ENCODE measurements at places on chromosomes 1 and 21. TPM values are rescaled to one million over a fixed set of nuclear protein-coding genes. Genes with fewer than 3 reads are reported as not detected.
A peak's percentile ranks its signal among the peaks of the same experiment; 100 is the strongest.

CDK11B gene
- 44.5 TPM for polyA plus RNA-seq

- DNase-seq: no peak
Observed at GRCh38 chr1:1954831-1955441, 35.9 kb upstream of the TMEM52 start.

GJB3 gene
- 2.1 TPM for polyA plus RNA-seq

HTR1D gene
- polyA plus RNA-seq: 0.05 TPM

PTGER3 gene
- 16.0 TPM for polyA plus RNA-seq

DNA sequence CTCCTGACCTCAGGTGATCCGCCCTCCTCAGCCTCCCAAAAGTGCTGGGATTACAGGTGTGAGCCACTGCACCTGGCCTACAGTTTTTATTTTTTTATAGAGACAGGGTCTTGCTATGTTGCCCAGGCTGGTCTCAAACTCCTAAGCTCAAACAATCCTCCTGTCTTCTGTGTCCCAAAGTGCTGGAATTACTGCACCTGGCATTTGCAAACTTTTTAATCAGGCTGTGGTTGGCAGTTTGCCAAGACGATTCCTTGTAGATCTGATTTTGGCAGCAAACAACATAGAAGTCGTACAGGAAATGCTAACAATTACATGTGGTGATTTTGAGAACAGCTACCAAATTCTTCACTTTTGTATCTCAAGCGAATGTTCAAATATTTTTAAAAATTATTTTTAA lies 10.1 kb downstream of the RBP7 start:
- no peak for DNase-seq

IGSF8 gene
- polyA plus RNA-seq: 28.1 TPM

GPBP1L1 gene
- polyA plus RNA-seq: 55.3 TPM

DNA sequence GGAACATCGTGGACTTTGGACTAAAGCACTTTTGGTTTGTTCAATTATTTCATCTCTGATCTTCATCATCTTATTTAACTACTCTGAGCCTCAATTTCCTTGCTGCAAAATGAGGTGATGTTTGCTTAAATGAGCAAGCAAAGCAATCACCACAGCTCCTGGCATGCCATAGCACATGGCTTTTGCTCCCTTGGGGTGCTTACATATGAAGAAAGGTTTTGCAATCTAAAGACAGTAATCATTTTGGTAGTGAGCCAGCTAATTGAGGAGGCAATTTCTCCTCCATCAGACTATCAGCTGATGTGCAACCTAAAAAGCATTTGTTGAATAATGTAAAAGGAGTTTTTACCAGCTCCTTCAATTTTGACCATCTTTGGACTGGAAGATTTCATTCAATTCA lies 68.8 kb upstream of the KCNJ15 start:
- DNase-seq: no peak

DNA sequence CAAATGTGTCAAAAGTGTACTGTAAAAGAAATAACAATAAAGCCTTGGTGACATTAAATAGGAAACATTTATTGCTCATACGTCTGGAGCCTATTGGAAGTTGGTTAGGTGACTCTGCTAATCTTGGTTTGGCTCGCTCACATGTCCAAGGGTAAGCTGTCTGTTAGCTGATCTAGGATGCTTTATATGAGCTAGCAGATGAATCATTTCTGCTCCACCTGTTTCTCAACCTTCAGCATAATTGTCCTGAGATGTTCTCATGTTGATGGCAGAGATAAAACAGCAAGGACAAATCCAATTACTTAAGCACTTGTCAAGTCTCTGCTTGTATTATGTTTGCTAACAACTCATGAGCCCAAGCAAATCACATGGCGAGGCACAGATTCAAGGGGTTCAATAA lies 56.0 kb upstream of the CD53 start:
- DNase-seq: no peak

KCNK1 gene
- 8.8 TPM for polyA plus RNA-seq

DNA sequence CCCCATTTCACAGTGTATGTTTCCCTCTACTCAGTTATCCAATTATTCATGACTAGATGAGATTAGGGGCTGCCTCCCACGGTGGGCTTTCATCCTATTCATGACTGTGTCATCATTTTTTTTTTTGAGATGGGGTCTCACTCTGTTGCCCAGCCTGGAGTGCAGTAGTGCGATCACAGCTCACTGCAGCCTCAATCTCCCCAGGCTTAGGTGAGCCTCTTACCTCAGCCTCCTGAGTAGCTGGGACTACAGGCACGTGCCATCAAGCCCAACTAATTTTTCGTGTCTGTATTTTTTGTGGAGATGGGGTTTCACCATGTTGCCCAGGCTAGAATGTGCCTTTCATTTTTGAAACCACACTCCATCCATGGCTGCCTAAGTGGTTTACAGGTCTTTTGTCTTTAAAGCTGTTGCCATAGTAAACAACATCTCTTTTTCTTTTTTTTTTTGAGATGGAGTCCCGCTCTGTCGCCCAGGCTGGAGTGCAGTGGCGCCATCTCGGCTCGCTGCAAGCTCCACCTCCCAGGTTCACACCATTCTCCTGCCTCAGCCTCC lies 60.0 kb downstream of the PIK3CD start:
- no peak for DNase-seq

GRCh38 chr1:241332037-241332409 lies 25.0 kb downstream of the RGS7 start:
- DNase-seq: no peak

ADIPOR1 gene
- polyA plus RNA-seq: 71.1 TPM

DNA sequence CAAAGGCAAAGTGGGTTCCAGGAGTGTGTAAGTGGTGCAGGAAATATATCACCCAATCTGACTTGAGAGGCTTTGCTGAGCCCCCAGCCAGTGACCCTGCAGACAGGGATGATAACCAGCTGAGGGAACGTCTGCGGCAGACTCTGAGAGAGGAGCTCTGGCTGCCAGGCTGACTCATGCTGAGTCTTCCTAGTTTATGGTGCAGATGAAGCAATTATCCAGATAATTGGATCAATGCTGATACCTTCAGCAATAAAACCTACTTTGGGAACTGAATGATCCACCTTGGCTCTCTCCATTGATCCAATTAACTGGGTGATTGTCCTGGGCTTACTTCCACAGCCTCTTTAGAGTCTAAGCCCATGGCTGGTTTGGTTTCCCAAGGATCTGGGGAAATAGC lies 7.3 kb downstream of the C8B start:
- peak; percentile 7 for DNase-seq

ARPC5 gene
- 104 TPM for polyA plus RNA-seq

- no peak for DNase-seq
Observed at GRCh38 chr1:7561331-7561921, 209.7 kb upstream of the VAMP3 start.

GRCh38 chr1:90114521-90115141 lies 119.7 kb downstream of the ZNF326 start:
- peak; percentile 47 for DNase-seq

NR0B2 gene
- polyA plus RNA-seq: not detected

GRCh38 chr21:38301321-38302214 lies 44.8 kb downstream of the KCNJ15 start:
- no peak for DNase-seq

- DNase-seq: no peak
Observed at GRCh38 chr1:12275370-12275769, 45.5 kb downstream of the VPS13D start.

- no peak for DNase-seq
Observed at GRCh38 chr1:180392020-180392419, 110.4 kb downstream of the ACBD6 start.

- DNase-seq: no peak
Observed at GRCh38 chr1:39154553-39155421, 49.7 kb upstream of the MACF1 start.

DNA sequence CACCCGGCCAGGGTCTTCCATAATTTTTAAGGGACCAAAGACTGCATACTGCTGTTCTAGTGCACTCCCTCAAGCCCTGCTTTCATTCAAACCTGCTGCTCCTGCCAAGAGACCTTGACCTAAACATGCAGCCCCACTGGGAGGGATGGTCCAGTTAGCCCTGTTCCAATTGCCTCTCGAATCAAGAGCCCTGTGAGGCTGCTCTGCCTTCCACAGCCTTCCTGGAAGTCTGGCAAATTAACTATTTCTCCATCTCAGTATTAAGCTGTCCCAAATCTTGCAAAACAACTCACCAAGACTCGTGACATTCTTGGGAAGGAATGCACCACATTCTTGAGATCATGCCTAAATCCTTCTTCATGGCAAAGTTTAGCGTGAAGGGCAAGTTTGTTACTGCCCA lies 231.3 kb downstream of the C1orf94 start:
- DNase-seq: no peak

DNA sequence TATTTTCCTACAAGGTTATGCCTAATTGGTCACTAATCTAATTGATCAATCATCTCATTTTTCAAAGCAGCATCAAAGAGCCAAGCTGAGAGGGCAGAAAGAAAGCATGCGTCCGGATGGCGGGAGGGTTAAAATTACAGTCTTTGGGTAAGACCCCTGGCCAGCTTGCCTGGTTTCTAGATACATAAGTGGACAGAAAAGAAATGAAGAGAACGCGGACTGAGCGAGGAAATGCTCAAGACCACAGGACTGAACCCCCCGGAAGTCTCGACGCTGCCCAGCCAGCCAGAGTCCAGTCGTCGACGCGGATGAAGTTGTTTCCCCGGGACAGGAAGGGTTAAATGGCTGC lies 297.2 kb downstream of the OMA1 start:
- no peak for DNase-seq

IL20 gene
- not detected for polyA plus RNA-seq

GRCh38 chr1:42692461-42692860 lies 10.2 kb downstream of the YBX1 start:
- DNase-seq: peak; percentile 15

DNA sequence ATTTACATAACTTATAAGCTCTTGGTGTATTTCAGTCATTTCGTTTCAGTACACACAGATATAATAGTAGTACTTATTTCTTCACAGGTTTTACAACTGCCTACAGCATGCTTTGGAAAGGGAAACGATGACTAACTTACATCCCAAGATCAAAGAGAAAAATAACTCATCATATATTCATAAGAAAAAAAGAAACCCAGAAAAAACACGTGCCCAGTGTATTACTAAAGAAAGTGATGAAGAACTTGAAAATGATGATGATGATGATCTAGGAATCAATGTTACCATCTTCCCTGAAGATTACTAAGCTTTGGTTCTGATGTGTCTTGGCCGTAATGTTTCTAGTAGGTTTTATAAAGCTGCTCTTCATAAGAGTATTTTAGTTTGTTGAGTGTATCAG lies 30.9 kb downstream of the TYW3 start:
- no peak for DNase-seq

ZMYM4 gene
- 14.1 TPM for polyA plus RNA-seq

DNA sequence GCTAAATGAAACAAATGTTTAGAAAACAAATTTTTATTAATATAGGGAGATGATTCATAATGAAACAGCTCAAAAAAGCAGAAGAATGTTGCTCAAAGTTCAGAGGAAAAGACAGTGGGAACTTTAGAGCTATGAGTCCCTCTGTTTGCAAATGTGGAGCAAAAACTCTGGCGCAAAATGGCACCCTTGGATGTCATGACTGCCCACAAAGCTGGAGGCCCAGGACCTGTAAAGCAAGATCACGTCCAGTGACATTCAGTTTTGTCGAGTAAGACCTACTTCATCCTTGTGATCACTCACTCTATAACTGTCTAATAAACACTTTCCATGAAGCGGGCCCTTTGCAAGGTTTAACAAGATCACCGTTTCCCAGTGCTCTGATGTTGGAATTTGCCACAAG lies 9.1 kb upstream of the EXO1 start:
- no peak for DNase-seq

RSPH1 gene
- 0.84 TPM for polyA plus RNA-seq

NSUN4 gene
- 16.7 TPM for polyA plus RNA-seq

GRCh38 chr1:11013160-11013531 lies 692 bp downstream of the TARDBP start:
- no peak for DNase-seq

- DNase-seq: no peak
Observed at GRCh38 chr1:31623365-31623764, 5.9 kb downstream of the HCRTR1 start.

SIKE1 gene
- polyA plus RNA-seq: 23.5 TPM

MATN1 gene
- polyA plus RNA-seq: 0.24 TPM

HLX gene
- 8.2 TPM for polyA plus RNA-seq

GRCh38 chr1:179190861-179191260 lies 38.6 kb downstream of the ABL2 start:
- no peak for DNase-seq

GRCh38 chr1:157963713-157964112 lies 29.7 kb upstream of the KIRREL1 start:
- DNase-seq: peak; percentile 42

USP24 gene
- polyA plus RNA-seq: 11.9 TPM

- DNase-seq: no peak
Observed at GRCh38 chr1:167483790-167484189, 34.5 kb downstream of the CD247 start.

NMNAT2 gene
- 1.4 TPM for polyA plus RNA-seq

DNA sequence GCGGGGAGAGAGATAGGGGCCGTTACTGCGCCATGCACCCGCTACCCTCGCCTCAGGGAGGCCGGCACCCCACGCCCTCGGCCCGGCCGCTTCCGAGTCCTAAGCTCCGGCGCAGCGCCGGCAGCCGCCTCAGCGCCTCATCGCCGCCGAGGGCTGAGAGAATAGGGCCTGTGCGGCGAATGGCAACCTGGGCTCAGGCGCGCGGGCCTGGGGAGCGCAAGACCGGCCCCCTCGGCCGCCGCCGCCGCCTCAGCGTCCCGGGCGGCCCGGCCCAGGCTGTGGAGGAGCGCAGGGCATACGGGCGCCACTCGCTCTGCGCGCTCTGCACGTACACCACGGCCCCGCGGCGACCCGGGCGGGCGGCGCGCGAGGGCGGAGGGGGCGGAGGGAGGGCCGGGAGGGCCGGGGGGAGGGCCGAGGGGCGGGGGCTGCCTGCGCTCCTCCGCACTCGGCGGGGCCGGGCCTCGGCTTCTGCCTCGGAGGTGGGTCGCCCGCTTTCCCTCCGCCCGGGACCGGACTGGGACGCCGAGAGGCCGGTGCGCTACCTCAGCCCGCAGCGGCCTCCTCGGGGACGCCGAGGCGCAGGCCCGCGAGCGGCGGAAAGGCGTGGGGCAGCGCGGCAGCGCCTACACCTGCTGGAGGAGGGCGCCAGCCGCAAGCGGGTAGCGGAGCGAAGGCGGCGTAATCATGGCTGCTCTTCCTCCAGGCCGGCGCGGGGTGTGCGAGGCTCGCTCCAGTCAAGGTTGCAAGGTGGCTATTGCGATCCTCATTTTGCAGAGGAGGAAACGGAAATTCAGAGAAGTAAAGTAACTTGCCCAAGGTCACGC lies at the start of gene EGLN1:
EGLN1 (minus strand) TSS at position 317 of the 827 bp plus-strand sequence. CDS start 399 bp downstream, outside the sequence.
- DNase-seq: peak; percentile 47

- DNase-seq: no peak
Observed at GRCh38 chr1:236421850-236422516, 27.9 kb downstream of the EDARADD start.

GRCh38 chr21:38979271-38980121 lies 173.8 kb downstream of the ETS2 start:
- no peak for DNase-seq
